ENCODE measurements at places on chromosomes 2 and 18. TPM values are rescaled to one million over a fixed set of nuclear protein-coding genes. Genes with fewer than 3 reads are reported as not detected.

DNA sequence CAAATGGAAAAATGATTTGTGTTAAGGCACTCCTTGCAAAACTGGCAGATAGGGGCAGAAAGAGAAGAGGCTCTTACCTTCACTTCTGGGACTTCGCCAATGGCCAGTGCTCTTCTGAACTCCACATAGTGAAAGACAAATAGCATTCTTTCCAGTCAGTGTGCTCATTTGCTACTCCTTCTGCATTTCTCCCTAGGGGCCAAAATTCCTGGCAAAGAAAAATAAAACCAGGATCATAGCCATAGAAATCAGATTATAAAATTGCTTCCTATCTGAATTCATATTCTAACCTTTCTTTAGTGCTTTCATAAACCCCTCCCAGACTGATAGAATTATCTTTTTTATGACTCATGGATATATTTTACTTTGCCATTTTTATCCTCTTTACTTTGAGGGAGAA lies 56.9 kb upstream of the PELI1 start:
- no peak overlapping the region for H3K4me3 ChIP-seq
- no peak overlapping the region for H3K27ac ChIP-seq
- peaks cover 18% of the 10 kb centered on the region for H3K4me1 ChIP-seq
- H3K36me3 ChIP-seq: no peaks in the 10 kb centered on the region
- DNase-seq: no peak

ITGAV gene
- total RNA-seq: 56.5 TPM

DNA sequence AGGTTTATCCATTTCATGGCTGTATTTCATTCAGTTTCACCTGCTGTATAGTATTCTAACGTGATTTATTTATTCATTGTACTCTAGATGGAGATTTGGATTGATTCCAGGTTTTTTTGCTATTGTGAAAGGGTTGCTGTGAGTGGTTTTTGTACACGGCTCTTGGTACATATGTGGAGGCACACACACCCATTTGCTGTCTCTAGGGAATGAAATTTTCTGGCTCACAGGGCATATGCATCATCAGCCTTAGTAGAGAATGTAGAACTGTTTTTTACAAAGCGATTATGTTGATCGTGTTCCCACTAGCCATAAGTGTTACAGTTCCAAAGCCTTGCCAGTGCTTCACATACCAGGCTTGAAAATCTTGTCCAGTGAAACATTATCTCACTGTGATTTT lies 5.1 kb downstream of the SPTBN1 start:
- no peak overlapping the region for H3K4me3 ChIP-seq
- H3K27ac ChIP-seq: no peak overlapping the region

DNA sequence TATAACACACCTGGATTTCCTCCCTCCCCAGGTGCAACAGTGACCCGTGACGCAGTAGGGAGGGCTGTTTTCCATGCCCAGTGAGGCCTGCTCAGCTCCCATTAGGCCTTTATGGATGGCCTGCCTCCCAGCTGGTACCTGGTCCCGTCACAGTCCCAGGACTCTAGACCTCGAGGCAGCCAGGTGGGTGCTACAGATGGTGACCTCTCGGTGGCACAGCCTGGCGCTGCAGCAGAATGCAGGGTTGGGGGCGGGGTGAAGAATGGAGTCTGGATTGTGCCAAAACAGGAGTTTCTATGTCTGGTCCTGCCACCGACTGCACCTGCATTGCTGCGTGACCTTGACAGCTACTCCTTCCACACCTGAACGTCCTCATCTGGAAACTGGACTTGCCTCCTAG lies 18.0 kb upstream of the YWHAQ start:
- no peak overlapping the region for H3K27ac ChIP-seq
- no peak overlapping the region for H3K4me3 ChIP-seq
- no peak for DNase-seq
- H3K27me3 ChIP-seq: no peaks in the 10 kb centered on the region
- peaks cover 10% of the 10 kb centered on the region for H3K4me1 ChIP-seq
- no peaks in the 10 kb centered on the region for H3K36me3 ChIP-seq

DNA sequence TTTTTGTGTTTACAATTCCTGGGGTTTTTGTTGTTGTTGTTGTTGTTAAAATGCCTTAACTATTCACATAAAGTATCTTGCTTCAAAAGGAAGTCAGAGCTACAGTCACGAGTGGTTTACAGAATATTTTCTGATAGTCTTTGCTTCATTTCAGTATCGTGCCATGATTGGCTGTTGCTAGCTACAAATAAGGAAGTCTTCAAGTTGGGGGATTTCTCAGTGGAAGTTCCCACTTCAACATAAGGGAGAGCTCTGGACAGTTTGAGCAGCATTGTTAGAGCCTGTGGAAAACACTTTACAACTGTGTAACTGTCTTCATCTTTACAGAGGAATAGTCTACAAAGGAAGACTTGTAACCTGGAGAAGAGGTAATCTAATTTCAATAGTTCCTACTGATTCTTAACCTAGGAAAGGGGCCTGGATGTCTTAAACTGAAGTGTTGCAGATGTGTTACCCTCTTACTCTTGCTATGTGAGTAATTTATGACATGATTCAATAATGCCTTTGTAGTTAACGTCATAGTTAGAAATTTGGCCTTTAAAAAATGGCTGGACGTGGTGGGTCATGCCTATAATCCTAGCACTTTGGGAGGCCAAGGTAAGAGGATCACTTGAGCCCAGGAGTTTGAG lies 23.4 kb upstream of the TANK start:
- peaks cover 11% of the 10 kb centered on the region for H3K4me1 ChIP-seq
- no peak for DNase-seq
- H3K27me3 ChIP-seq: no peaks in the 10 kb centered on the region
- no peak overlapping the region for H3K27ac ChIP-seq

DNA sequence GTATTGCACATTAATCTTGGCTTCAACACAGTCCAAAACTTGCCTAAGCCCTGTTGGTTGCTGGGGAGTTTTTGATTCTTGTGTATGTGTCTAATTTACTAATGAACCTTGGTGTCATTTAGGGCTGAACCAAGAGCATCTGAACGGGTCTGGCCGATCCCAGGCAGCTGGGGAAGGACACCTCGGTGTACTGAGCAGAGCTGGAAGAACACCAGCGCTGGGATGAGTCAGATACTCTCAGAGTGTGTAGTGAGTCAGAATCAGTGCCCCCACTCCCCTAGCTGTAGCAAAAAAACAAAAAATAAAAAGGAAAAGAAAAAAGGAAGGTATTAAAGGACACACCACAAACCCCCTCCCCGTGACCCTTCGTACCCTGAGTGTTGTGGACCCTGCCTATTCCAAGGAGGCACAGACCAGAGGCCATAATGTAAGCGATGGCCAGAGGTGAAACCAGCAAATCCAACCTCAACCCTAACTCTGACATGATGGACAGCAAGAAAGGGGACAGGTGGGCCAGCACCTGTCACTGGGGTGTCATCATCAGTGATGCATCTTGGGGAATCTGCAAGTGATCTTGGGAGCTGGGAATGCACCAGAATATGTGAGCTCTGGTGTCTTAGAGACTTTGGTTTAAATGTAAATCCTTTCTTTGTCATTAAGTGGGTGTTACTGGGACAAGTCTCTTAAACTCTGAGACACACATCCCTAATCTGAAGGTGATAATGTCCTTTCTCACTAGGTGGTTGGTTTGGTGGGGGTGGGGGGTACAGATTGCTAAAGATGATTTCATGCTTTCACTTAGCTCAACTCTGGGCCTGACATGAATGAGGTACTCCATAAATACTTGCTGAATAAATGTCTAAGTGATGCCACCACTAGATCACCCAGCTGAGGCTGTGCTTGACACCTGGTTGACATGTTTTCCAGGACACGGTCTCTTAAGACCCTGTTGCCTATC lies 34.2 kb upstream of the NCOA1 start:
- no peak overlapping the region for H3K27ac ChIP-seq
- no peak overlapping the region for H3K4me3 ChIP-seq
- H3K27me3 ChIP-seq: no peaks in the 10 kb centered on the region
- H3K4me1 ChIP-seq: peaks cover 8% of the 10 kb centered on the region

DNA sequence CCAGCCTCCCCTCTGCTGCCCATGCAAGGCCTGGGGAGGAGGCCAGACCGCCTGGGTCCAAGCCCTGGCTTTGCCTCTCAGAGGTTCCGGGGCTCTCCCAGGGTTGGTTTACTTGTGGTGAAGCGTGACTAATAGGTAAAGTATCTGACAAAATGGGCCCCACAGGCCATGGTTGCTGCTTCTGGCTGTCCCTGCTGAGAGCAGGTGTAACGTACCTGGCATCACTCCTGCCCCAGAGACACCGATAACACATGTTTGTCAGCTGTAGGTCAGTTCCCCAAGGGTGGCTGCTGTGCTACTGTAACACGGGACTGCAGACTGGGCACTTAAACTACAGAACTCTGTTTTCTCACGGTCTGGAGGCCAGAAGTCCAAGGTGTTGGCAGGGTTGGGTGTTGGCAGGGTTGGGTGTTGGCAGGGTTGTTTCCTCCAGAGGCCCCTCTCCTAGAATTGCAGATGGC lies 34.1 kb downstream of the ODC1 start:
- no peak overlapping the region for H3K27ac ChIP-seq
- H3K27me3 ChIP-seq: no peaks in the 10 kb centered on the region
- no peaks in the 10 kb centered on the region for H3K36me3 ChIP-seq
- H3K4me1 ChIP-seq: no peaks in the 10 kb centered on the region

CYP27C1 gene
- 3.0 TPM for total RNA-seq

DNA sequence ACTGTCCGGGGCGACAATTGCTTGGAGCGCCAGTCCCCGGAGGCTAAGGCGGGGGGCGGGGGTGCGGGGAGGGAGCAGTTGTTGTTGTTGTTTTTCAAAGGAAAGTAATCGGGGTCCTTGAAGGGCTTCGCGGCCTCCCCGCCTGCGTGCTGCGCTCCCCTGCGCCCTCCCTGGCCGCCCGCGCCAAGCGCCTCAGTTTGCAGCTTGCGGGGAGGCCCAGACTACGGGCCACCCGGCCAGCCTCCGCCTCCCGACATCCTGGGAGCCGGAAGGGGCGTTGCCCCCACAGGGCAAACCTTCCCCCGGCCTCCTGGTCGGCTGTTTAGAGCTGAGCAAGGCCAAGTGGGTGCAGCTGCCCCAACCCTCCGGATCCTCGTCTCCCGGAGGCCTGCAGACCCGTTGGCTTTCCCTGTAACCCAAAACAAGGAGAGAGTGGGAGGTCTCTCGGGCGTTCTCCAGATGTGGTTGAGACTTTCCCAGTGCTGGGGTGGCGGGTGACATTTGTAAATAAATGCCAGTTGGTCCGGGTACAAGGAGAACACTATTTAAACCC lies 3.7 kb upstream of the SIX3 start:
- peak; percentile 90 for DNase-seq
- H3K27ac ChIP-seq: no peak overlapping the region
- H3K36me3 ChIP-seq: no peaks in the 10 kb centered on the region
- H3K4me1 ChIP-seq: peaks cover 64% of the 10 kb centered on the region

DNA sequence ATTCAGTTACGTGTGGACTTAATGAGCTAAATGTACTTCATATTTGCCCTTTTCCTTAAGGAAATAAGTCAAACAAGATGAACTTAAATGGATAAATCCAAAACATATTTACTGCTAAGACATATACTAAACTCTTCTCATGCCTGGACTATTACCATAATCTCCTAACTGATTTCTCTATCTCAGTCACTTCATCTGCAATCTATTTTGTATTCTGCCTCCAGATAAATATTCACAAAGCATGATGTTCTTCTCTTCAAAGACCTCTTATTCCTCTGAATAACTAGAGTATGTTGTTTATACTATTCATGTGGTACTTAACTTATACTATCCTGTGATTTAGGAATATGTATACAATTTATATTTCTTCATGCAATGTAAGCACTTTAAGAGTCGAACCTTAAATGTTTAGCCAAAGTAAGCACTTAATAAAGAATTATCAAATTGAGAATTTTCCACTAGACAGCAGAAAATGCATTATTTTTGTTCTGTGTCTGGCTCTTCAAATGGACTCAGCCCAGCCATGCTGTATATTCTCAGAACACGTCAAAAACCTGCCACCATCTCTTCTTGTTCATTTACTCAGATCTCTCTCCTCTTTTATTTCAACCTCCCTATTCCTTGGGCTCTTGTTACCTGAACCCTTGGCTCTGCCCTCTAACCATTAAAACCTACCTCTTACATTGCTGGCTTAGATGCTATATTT lies 79.9 kb upstream of the ARHGAP28 start:
- H3K4me3 ChIP-seq: no peak overlapping the region
- H3K4me1 ChIP-seq: peaks cover 23% of the 10 kb centered on the region
- H3K27me3 ChIP-seq: no peaks in the 10 kb centered on the region
- DNase-seq: no peak
- no peak overlapping the region for H3K27ac ChIP-seq

C2orf78 gene
- not detected for total RNA-seq

AMER3 gene
- 0.49 TPM for total RNA-seq

ZNF516 gene
- total RNA-seq: 24.2 TPM

- H3K36me3 ChIP-seq: no peaks in the 10 kb centered on the region
- H3K4me1 ChIP-seq: no peaks in the 10 kb centered on the region
- no peaks in the 10 kb centered on the region for H3K27me3 ChIP-seq
- H3K4me3 ChIP-seq: no peak overlapping the region
- DNase-seq: no peak
- no peak overlapping the region for H3K27ac ChIP-seq
These were observed 120.2 kb downstream of the TSN start for GRCh38 chr2:121875585-121876185.

DNA sequence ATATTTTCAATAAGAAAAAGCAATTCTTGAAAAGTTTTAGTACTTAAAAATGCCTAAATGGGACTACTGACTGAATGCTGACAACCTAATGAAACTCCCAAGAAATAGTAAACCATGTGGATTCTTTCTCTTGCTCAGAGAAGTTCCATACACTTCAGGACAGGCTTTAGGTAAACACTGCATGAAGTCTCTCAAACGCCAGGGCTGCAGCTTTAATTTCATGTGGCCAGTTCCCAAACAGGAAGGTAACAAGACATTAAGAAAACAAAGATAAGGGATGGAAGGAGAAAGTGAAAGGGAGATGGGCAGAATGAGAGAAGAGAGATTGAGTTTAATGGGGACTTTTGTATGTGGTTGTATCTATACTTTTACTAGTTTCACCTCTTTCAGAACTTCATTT lies 734.7 kb upstream of the PKDCC start:
- H3K36me3 ChIP-seq: no peaks in the 10 kb centered on the region
- DNase-seq: no peak
- no peaks in the 10 kb centered on the region for H3K27me3 ChIP-seq
- no peak overlapping the region for H3K27ac ChIP-seq

DNA sequence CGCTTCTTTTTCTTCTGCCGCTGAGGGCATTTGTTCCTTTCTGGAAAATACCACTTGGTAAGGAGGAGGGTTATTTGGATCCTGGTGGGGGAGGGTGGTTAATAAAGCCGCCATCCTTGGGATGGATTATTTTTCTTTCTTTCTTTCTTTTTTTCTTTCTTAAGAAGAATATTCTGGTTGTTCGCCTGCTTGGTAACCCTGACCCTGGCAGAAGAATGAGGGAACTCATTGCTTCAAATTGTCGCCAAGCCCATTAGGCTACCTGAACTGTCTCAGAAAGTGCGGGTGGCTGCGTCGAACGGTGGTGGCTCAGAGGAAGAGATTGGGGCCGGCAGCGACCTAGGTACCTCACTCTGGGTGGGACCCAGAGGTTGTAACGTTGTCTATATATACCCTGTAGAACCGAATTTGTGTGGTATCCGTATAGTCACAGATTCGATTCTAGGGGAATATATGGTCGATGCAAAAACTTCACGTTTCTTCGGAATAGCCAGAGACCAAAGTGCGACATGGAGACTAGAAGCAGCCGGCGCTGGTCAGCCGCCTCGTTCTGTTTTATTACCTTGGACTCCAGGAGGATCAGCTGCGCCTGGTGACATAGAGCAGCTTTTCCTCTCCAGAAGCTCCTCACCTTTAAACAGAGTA lies 1.3 kb upstream of the HOXD4 start:
- DNase-seq: peak; percentile 14
- no peak overlapping the region for H3K27ac ChIP-seq
- peaks cover 28% of the 10 kb centered on the region for H3K4me1 ChIP-seq
- no peaks in the 10 kb centered on the region for H3K36me3 ChIP-seq

GNAL gene
- total RNA-seq: 21.2 TPM

CD8B2 gene
- total RNA-seq: not detected

GRCh38 chr2:188320861-188321260 lies 29.2 kb downstream of the GULP1 start:
- H3K4me1 ChIP-seq: peaks cover 78% of the 10 kb centered on the region
- H3K4me3 ChIP-seq: no peak overlapping the region
- DNase-seq: no peak
- H3K36me3 ChIP-seq: no peaks in the 10 kb centered on the region
- no peaks in the 10 kb centered on the region for H3K27me3 ChIP-seq

Data from GM23338 (cell line).